ENCODE measurements at places on chromosomes 5 and 9.
A peak's percentile ranks its signal among the peaks of the same experiment; 100 is the strongest.

GRCh38 chr9:89593727-89594427 is 10.9 kb upstream of the GADD45G start:
- peak; percentile 30 for DNase-seq

DNA sequence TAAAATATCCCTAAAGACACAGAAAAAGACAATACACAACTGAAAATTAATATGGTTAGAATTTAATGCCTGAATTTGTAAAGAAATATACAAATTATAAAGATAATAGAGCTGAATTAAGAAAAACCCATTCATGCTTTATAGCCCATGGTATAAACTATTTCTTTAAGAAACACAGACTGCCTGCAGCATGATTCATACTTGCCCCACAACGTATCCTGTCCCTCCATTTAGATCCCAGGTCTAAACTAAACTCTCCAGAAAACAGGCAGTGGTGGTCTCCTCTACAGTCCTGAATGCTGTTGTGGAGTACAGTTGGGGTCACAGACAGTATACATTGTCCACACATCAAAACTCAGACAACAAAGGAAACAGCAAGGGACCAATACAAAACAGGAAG is 24.8 kb downstream of the IL6ST start:
- peak; percentile 42 for DNase-seq

DNA sequence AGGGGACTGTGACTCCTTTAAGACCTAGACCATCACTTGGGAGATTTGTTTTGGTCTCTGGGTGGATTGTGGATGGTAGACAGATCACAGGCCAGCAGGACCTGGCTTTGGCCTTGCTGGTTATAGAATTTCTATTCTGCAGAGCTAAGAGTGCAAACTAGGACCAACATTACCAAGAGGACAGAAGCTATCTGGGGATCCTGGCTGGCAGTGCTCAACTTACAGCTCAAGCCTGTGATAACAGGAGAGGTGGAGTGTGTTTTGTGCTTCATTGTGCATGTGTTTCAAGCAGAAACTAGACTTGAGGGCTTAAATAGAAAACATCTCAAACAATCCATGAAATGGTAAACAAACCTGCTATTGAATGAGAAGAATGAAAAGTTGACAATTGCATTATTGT is 106.7 kb downstream of the ZNF462 start:
- no peak for DNase-seq

DNA sequence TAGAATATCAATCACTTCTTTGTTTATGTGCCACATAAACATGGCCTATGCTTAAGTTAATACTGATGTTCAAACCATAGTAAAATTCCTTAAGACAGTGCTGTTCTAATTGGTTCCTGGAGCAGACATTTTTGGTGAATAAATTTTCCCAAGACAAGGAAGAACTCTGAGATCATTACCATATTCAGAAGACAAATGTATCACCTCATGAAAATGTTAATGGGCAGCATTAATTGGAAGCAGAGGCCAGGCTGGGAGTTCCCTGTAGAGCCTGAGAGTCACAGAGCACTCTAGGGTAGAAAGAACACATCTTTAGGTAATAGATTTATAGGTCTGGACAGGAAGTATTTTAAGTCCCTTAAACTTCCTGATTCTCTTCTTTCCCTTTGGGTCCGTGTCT is 240.2 kb downstream of the MAN2A1 start:
- peak; percentile 35 for DNase-seq

- DNase-seq = no peak
Measured at GRCh38 chr9:131545786-131546335, 538 bp downstream of the PRRT1B start.

DNA sequence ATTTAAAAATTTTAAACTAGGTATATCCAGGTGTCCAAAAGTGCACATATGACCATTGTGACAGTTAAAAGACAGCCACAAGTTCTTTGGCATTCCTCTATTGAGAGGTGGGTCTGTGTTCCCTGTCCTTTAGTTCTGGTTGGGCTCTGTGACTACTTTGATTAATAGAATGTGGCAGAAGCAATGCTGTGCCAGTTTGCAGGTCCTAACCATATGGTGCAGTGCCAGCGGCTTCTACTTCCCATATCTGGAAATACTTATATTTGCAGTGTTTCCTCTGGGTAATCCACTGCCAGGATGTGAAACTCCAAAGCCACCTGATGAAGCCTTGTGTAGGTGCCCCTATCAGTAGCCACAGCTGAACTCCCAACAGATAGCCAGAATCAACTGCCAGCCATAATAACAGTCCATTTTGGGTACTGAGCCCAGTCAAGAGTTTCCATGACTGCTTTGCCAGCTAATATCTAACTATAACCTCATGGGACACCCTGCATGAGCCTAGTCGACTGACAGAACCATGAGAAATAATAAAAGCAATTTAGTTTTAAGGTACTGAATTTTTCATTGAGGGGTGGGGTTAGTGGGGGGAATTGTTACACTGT is 361.0 kb upstream of the SEMA6A start:
- DNase-seq = no peak

DNA sequence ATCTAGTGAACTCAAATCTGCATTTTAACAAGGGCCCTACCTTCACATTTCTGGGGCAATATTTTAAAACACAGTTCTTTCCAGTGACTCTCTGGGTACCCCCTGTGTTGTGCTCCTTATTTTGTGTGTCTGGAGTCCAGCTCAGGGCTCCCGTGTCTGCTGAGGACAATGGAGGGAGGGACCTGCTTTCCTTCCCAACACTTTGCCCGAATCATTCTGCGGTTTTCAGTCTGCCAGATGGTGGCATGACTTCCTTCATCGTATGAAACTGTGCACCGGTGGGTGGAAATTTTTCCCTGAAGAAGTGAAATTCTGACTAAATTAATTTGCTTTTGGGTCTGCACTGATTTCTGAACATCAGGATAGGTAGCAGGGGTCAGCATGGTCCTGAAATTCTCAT is 153.6 kb upstream of the CD180 start:
- no peak for DNase-seq

- peak; percentile 9 for DNase-seq
Measured at GRCh38 chr5:23445573-23445972, 61.8 kb upstream of the PRDM9 start.

GRCh38 chr5:79806741-79807140 is 117.1 kb downstream of the CMYA5 start:
- DNase-seq = peak; percentile 29

GRCh38 chr9:105636331-105636730 is 25.9 kb upstream of the TAL2 start:
- DNase-seq = no peak

GRCh38 chr5:139043157-139043905 is 154.8 kb downstream of the SIL1 start:
- DNase-seq = peak; percentile 41

DNA sequence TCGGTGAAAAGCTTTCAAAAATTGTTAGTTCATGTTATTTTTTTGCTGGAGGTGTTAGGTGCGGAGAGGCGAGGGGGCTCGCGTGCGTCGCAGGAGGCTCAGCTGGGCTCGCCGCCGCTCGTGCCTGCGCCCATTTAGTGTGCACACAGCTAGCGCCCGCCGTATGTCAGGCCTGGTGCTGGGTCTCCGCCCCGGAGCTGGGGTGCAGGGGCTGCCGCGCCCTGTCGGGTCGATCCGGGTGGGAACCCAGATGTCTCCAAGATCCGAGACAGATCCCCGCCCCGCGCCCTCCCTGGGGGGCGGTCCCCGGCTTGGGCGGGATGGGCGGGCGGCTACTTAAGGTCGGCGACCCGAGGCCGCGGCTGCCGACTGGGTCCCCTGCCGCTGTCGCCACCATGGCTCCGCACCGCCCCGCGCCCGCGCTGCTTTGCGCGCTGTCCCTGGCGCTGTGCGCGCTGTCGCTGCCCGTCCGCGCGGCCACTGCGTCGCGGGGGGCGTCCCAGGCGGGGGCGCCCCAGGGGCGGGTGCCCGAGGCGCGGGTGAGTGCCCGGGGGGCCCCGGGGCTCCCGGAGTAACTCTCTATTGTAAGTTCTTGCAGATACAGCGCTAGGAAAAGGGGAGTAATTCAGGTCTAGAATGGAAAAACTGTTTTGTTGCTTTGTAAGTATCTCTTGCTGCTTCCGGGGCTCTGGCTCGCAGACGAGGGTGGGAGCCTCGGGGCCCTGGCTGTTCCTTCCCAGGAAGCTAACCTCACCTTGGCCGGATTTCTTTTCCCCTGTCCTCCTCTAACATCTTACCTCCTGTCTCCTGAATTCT is 31.7 kb downstream of the GSN start:
- peak; percentile 48 for DNase-seq

DNA sequence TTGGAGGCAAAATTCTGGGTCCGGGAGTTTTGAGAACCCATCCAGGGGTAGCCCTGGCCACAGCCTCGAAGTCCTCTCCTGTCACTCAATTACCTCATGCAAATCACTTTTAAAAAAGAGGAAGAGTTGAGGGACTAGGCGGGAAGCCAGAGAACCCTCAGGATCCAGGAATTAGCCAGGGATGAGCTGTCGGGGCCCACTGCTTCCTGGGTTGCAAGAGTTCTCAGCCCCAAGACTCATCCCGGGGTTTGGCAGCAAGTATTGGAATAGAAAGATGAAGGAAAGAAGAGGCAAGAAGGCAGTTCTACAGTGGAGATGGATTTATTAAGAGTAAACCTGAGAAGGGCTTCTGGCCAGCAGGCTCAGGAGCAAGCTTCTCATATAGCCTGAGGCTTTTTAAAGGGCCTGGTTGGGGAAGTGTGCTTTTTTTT is 25.6 kb downstream of the C9orf50 start:
- DNase-seq = peak; percentile 77

DNA sequence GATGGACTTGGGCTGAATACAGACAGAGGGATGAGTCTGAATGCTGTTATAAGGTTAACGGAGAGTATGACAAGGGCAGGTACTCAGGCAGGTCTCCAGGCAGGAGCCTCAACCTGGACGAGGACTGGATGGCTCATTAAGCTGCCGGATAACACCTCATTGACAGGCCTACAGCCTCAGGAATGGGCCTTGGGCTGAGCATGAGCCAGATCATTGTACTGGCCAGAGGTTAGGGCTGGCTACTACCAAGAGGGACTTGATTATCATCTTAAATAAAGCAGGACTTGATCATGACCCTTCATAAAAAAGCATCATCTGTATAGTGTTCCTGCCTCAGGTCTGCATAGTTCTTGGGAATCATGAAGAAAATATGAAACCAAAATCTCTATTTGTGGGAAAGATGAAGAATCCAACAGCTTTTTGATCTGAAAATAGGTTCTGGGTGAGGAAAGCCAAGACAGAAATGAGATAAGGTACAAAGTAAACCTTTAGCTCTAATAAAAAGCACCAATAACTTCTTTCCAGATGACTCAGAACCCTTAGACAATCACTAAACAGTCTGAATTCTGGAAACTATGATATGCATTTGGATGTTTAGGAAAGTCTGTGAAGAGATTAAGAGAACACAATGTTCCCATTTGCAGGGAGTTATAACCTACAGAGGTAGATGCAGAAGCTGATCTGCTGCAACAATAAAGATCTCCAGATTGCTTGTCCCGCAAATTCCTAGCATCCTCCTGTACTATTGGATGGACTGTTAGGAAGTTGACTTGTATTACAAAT is 343.1 kb downstream of the CTNND2 start:
- no peak for DNase-seq

DNA sequence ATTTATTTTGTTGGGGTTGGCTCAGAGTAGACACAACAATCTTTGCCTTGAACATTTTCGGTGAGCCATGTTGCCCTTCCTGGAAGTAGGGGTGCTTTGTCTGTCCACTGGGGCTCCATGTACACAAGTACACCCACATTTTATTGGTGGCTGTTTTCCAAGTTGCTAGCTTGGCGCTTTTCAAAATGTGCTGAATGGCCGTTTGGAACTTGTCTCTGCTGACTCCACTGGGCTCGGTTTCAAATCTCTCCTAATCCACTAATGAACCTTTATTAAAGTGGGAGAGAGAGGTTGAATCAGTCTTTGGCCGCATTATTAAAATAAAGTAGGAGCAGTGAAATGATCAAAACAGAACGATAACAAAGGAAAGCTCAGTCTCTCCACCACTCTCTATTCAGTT is 64.6 kb upstream of the TAF11L2 start:
- no peak for DNase-seq

- no peak for DNase-seq
Measured at GRCh38 chr5:146306838-146307237, 31.8 kb upstream of the POU4F3 start.

GRCh38 chr9:129932303-129933151 is 97.3 kb downstream of the USP20 start:
- no peak for DNase-seq

GRCh38 chr5:25754895-25755294 is 1110.1 kb upstream of the CDH10 start:
- DNase-seq = peak; percentile 3

DNA sequence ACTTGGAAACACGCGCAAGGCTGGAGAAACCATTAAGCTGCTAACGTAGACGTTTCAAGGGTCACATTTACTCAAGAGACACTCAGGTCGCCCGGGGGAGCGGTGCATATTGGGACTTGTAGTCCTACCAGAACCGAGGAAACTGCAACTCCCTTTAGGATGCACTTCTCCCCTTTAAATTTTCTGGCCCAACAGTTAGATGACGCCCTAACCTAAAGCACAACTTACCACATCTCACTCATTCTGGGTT is 384 bp upstream of the DMXL1 start:
- DNase-seq = no peak

DNA sequence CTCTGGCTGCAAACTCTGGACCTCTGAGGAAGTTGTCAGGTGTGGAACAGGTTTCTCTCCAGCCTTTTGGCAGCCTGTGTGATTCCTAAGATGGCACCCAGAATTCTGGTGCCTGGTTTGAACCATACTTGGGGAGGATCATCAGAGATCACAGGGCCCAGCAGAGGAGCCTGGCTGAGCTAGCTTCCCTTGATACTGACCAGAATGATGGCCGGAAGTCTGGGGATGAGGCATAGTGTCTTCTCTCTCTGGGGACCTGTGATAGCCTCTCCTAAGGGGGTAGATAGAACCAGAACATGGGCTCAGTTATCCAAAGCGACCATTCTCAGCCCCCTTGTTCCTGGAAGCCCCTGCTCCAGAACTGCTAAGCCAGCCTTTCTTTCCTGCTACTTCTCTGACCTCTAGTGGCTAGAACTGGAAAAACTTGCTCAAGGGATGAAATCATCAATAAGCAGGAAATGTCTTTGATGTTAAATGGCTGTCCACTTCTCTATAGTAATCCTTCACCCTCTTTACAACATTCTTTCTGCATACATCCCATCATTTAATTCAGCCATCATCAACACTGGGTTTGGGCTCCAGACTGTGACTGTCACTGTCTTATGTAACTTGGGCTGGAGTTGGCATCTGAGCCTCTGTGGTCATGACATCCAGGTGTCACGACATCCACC is 55.1 kb downstream of the C9orf152 start:
- peak; percentile 68 for DNase-seq

DNA sequence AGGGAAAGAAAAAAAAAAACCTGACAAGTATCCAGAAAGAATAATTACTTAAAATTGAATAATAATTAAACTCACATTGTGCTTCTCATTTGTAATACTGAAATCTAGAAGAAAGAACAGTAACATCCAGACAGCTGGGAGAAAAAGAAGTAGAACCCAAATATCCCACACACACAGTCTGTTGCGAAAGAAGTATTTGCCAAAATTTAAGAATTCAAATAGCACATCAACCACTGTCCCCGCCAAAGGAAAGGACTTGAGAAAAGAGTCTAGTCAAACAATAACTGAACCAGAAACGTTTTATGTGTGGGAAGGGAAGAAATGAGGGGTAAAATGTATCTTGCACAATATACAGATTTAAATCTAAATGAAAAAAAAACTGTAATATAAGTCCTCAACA is 202.8 kb downstream of the MLLT3 start:
- DNase-seq = no peak

All from fibroblast of skin of right biceps (primary cell).